ENCODE measurements at places on chromosomes 2 and 18.

DNA sequence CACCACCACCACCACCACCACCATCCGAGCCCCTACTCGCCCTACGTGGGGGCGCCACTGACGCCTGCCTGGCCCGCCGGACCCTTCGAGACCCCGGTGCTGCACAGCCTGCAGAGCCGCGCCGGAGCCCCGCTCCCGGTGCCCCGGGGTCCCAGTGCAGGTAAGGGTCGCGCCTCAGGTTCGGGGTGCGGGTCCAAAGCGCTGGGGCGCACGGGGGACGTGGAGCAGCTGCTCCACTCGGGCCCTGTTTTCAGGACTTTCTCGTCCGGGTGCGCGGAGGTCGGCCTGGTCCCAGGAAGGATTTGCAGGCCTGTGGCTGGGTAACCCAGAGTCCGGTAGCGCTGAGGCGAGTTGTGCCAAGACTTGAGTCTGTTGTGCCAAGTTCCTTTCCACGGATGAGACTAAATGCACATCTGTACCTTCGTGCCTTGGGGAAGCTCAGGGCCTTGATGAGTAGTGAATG lies 2.8 kb downstream of the GATA6 start:
- no peak for DNase-seq

DNA sequence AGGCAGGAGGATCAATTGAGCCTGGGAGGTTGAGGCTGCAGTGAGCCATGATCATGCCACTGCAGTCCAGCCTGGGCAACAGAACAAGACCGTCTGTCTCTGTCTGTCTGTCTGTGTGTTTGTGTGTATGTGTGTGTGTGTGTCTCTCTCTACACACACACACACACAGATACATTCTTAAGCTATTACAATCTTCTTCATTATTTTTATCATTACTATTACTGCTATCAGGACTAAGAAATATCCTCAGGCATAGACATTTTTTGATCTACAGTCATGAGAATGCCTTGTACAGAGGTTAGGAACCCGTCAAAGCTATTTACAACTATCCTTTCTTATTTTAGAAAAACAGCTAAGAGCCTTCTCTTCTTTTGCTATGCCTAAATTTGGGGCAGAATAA lies 207.4 kb downstream of the NEDD4L start:
- DNase-seq: no peak

- no peak for DNase-seq
Measured at GRCh38 chr2:97759727-97760407, 46.5 kb downstream of the ZAP70 start.

DNA sequence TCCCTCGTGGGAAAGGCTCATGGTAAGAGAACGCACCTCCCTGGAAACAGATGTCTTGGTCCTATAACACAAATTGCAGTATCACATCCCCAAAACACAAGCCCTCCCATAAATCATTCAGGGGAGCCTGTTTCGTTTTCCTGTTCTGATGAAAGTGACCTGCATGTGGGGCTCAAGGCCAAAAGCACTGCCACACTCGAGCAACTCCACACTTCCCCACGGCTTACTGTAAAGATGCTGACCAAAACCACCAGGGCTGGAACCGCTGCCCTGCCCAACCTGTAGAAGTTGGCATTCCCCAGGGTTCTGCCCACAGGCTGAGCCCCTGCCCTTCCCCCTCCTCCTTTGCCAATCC lies 139.7 kb downstream of the BCL11A start:
- DNase-seq: no peak

- DNase-seq: no peak
Measured at GRCh38 chr2:45643543-45644542, 7.6 kb upstream of the PRKCE start.

DNA sequence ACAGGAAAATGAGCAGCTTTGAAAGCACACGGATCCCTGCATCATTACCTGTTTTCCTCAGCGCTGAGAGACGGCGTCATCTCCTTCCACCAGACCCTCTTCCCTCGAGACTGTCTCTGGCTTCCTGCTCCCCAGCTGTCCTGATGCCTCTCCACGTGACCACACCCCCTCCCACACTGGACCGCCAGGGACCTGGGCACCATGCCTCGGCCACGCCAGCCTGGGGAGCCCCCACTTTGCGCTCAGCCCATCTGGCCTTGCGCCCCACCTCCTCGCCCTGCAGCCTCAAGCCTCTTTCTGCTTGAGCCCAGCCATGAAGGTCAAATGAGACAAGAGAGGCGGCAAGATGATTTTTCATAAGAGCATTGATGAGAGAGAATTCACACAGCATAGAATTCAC lies 66.0 kb upstream of the ACKR3 start:
- no peak for DNase-seq

DNA sequence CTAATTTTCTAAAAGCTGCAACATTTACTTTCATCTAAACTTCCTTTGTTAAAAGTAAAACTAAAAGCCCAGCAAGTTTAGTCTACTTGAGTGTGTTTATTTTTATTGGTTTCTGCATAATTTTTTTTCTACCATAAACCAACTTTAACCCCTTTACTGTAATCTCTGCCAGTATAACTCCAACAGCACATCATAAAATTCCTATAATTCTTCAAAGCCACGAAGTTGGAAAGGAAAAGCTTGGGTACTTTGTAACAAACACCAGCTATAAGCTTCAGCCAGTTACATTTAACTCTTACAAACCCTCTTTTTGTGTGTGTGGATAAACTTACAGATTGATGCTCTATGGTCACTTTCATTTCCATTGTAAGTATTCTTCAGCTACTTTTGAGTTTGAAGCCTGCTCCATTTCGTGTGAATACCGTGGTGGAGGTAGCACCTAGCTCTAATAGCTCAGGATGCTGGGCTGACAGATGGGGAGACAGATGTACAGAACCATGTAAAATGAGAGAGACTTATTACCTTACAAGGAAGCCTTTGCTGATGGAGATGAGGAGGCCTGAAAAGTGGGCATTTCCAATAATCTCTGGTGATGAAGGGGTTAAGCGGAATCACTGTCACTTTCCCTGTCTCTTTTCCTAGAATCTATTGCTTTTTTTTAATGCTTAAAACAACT lies 42.5 kb downstream of the ZEB2 start:
- no peak for DNase-seq

DNA sequence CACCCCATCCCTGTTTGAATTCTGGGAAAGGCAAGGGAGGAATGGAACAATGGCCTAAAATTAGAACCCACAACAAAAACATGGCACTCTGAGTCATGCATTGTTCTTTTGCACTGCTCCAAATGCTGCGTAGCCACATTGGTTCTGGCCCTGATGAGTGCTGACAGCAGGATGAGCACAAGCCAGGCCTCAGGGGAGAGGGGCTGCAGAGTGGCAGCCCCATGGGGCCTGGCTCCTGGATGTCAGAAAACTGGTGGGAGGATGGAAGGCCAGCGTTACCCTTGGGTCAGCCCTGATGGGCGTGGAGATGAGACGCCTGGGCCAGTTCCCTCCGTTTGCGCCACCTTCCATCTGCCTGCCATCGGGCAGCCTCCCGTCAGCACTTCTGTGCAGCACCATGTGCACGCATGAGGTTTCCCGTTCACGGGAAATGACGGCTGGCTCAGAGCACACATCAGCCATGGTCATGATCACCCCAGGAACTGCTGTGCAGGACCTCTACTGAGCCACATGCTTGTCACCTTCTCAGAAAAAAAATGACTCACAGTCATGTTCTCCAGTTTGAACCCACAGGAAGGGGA lies 65.6 kb downstream of the CYP26B1 start:
- DNase-seq: no peak

- no peak for DNase-seq
Measured at GRCh38 chr18:32025744-32026143, 7.1 kb downstream of the RNF125 start.

GRCh38 chr2:241317391-241317790 lies 1.7 kb downstream of the SEPTIN2 start:
- no peak for DNase-seq

DNA sequence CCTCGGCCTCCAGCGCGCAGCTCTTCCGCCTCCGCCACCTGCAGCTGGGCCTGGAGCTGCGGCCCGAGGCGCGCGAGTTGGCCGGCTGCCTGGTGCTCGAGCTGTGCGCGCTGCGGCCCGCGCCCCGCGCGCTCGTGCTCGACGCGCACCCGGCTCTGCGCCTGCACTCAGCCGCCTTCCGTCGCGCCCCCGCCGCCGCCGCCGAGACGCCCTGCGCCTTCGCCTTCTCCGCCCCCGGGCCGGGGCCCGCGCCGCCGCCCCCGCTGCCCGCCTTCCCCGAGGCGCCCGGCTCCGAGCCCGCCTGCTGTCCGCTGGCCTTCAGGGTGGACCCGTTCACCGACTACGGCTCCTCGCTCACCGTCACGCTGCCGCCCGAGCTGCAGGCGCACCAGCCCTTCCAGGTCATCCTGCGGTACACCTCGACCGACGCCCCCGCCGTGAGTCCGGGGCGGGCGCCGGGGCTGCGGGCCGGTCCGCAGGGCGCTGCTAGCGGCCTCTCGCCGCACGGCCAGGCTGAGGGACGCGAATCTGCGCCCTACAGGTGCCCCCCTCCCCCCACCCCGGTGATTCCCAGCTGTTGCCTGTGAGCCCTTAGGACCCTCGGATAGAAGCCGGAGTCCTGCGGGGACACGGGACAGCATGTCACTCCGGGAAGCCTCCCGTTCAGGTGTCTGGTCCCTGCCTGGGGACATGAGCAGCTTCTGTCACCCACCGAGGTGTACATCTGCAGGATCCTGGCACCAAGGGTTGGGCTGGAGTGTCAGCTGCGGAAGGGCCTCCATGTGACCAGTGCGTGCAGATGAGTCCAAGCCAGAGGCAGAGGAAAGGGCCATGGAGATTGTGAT lies 616 bp downstream of the RNPEPL1 start:
- DNase-seq: no peak

DNA sequence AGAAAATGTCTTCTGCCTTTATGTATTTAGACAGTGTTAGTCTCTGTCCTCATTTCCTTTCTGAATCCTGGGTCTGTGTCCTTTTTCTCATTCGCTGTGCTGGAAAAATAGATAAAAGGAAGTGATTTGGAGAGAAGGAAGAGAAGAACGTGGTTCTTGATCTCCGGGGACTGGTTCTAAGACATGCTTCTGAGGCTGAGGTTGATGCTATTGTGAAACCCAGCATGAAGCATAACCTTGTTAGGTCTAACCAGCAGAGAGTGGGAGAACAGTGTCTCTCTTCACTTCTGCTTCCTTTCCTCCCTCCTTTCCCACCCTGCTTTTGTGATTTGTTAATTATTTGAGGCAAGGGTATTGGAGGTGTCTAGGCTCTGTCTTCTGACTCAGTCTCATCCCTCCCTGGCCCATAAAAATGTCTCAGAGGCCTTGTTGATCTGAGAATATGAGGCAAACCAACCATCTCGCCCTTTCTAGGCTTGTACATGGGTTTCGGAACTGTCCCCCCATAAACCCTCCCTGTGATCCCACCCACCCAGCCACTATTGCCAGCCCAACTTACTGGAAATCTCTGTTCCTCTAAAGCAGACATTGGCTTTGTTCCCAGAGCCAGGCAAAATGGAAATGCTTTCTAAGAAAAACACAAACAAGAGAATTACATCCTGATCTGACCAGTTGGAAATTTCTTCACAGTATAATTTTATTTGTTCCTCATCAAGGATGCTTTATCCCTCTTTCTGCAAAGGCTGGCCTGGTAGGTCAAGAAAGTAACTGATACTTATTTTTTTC lies 360.6 kb upstream of the TNP1 start:
- DNase-seq: no peak

- no peak for DNase-seq
Measured at GRCh38 chr2:190465060-190465459, 56.9 kb downstream of the MFSD6 start.

- no peak for DNase-seq
Measured at GRCh38 chr2:43559391-43560230, 36.2 kb downstream of the THADA start.

DNA sequence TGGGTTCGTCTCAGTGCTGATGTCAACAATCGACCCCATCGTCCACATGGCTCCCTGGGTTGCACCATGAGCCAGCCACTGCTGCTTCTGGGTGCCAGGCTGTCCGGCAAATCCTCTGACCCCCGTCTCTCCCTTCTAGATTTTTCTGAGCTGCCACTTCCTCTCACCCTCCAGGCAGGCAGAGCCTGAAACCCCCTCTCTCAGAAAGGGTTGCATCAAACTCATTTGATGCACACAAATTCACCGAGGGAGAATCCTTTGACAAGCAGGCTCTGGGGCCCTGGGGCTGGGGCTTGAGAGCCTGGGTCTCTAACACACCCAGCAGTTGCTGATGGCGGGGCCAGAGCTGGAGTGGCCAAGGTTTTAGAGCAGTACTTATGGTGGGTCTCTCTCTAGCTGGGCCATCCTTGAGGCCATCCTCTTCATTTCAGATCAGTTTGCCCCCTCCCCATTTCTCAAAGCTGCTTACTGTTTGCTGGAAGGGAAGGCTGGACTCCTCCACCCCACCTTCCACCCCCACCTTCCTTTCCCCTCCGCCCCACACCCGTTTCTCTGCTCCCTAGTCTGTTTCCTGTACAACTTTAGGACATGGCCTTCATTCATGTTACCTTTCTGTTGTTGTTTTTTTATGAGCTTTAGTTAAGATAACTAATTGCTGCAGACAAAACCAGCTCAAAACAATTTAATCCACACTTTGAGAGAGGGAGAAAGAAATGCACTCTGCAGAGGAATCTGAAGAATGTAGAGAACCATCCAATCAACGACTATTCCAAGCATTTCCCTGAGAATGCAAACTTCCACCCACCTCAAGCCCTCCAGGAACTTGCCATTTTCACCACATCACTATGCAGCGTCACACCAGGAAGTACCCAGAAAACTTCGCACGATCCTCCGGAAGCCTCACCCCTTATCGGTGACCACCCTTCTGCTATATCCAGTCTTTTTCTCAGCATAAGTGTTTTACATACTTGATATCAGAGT lies 69.5 kb downstream of the ARL4C start:
- DNase-seq: no peak

- no peak for DNase-seq
Measured at GRCh38 chr18:2256577-2256976, 314.7 kb downstream of the METTL4 start.

DNA sequence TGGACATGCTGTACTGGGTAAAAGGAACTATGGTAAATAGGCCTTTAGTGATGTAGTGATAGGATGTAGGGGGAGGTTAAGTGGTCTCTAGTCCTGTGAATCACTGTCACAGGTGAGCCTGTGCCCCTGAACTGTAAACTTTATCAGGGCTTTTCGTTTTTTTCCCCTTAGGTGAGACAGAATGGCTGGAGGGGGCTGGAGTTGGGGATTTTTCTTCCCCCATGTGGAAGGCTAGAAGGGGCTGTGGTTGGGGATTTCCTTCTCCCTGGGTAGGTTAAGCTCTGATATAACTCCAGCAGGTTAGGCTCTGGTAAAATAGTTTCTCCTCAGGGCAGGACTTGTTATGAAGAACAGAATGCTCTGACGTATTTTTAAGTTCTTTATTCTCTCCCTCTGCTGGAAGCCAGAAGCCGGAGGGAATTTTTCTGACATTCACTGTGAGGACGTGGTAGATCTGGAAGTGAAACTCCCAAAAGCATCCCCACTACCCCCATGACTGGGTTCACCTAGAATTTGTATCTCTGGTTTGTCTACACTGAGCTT lies 28.5 kb downstream of the PIKFYVE start:
- DNase-seq: no peak

- no peak for DNase-seq
Measured at GRCh38 chr2:108570416-108570815, 36.1 kb downstream of the LIMS1 start.

DNA sequence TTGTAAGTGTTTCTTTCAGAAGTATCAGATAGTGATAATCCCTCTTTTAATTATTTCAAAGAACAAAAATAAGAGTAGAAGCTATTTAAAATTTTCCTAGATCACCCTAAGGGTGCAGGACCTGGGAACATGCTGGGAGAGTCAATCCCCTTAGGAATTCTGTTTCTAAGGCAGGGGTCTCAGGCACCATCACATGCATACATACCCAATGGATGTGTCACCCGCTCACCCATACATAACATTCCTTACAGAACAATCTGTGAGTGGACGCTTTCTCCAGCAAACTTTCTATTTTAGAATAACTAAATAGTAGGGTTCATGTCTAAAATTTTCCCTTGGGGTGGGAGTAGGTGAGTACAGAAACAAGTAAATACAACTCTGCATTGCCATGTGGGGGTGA lies 8.4 kb downstream of the DSEL start:
- DNase-seq: no peak
